ENCODE measurements at places on chromosomes 2 and 18.

DNA sequence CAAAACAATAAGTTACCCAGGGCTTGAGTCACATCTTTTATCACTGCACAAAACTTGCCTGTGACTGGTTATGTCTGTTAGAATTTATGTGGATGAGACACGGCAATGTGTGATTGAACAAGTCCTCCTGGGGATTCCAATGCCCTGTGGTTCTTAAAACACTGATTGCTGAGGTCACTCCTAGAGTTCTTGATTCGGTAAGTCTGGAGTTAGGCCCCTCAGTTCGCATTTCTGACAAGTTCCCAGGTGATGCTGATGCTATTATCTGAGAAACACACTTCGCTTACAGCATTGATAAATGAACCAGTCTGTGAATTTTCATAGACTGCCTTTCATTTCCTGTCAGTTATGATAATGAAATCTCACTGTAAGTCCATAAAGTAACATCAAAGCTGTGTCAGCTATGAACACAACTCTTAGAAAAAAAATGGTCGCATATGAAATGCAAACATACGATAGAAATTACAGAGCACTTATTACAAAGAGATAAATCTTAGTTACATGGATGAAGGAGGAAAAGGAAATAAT lies 214.0 kb downstream of the DLGAP1 start:
- DNase-seq = no peak

DNA sequence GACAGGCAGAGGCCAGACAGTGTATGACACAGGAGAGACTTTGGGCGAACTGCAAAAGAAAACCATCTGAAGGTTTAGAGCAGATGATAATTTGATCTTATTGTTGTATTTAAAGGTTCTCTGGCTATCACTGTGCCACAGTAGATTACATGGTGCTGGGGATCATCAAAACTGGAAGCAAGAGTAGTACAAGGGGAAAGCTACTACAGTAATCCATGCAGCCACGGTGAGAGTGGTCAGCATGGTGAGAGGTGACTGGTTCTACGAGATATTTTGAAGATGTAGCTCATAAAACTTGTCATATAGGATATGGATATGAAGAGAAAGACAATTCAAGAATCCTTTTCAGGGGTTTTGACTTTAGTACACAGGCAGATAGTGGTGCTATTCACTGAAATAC lies 194.8 kb upstream of the GULP1 start:
- DNase-seq = no peak

GRCh38 chr2:5696404-5696944 lies 4.3 kb downstream of the SOX11 start:
- no peak for DNase-seq

DNA sequence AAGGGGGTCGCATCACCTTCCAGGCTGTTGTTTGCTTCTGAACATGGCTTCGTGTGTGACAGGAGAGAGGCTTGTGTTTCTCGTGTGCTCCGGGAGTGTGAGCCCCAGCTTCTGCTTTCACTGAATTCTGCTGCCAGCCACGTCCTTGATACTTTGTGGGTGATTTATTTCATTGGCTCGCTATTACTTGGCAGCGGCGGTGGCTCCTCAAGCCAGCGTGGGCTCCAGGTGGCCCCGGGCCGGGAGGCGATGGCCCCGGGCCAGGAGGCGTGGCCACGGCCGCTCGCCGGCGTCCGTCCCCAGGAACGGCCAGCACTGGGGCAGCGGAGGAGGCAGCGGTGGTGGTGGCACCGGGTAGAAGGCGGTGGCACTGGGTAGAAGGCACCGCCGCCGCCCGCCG lies 63.1 kb downstream of the NAPG start:
- no peak for DNase-seq

GRCh38 chr2:9690252-9690651 lies 59.5 kb upstream of the YWHAQ start:
- no peak for DNase-seq

- peak; percentile 75 for DNase-seq
Observed at GRCh38 chr2:98731041-98731893, at the start of gene MGAT4A. Gene MGAT4A (minus strand): TSS chr2:98731132. CDS start chr2:98726332, 4,800 bp downstream.

DNA sequence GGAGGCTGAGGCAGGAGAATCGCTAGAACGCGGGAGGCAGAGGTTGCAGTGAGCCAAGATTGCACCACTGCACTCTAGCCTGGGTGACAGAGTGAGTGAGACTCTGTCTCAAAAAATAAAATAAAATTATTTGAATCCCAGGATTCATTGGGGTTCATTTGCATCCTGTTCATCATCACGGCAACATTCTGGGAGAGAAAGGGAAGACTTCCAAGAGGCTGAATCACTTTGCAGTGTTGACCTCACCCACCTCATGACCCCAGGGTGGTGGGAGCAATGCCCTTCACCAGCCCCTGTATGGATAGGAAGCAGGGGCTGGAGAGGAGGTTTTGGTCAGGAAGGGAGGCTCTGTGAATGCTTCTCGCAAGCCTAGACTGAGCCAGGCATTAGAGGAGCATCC lies 195.6 kb downstream of the CTIF start:
- no peak for DNase-seq

DNA sequence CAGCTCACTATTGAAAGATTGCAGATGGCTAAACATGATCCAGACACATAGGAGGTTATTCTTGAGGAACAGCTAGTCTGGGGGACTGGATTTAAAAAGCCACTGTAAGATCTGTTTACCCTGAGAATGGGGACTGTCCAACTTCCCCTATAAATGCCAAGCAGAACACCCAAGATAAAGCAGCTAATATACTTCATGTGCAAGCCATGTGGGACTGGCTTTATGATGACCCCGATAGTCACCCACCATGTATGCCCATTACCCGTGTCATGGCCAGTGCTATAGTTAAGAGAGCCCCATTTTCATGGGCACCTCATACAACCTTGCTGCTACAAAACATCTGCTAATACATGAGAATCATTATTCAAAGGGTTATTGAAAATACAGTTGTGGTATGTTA lies 16.0 kb downstream of the YPEL5 start:
- DNase-seq = no peak

DNA sequence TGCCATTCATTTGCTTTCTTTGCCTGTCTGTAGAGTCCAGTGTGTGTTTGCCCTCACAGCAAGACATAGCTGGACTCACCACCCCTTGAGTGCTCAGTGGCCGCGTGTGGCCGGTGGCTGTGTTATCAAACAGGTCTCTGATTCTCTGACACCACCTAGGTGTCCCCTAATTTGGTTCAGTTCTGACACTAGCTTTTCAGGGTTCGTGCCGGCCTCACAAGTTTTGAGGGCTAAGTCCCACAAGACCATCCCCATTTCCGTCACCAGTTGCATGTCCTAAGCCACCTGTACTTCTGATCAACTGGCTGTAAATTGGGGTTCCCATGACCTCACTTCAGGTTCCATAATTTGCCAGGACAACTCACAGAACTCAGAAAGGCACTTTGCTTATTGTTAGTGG lies 23.5 kb downstream of the NCK2 start:
- no peak for DNase-seq

- DNase-seq = no peak
Observed at GRCh38 chr18:34624551-34624950, 85.5 kb upstream of the DTNA start.

GRCh38 chr2:226207671-226208070 lies 591.9 kb downstream of the IRS1 start:
- DNase-seq = peak; percentile 3

DNA sequence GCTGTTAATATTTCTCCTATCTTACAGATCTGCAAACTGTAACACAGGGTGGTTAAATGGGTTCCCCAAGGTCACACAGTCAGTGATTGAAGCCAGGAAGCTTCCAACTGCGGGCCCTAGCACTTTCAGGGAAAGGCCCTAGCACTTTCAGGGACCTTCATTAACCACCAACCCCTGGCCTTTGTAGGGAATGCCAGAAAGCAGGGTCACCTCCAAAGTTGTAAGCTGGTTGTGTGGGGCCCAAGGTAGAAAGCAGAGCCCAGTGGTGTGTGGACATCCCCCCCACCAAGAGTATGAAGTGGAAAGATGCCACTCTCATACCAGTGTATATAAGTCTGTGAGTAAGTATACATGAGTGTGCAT lies 4.4 kb downstream of the DLX2 start:
- DNase-seq = no peak

- DNase-seq = peak; percentile 12
Observed at GRCh38 chr18:13268158-13269012, 49.8 kb downstream of the LDLRAD4 start.

- no peak for DNase-seq
Observed at GRCh38 chr2:101520246-101520645, 45.3 kb upstream of the RFX8 start.

DNA sequence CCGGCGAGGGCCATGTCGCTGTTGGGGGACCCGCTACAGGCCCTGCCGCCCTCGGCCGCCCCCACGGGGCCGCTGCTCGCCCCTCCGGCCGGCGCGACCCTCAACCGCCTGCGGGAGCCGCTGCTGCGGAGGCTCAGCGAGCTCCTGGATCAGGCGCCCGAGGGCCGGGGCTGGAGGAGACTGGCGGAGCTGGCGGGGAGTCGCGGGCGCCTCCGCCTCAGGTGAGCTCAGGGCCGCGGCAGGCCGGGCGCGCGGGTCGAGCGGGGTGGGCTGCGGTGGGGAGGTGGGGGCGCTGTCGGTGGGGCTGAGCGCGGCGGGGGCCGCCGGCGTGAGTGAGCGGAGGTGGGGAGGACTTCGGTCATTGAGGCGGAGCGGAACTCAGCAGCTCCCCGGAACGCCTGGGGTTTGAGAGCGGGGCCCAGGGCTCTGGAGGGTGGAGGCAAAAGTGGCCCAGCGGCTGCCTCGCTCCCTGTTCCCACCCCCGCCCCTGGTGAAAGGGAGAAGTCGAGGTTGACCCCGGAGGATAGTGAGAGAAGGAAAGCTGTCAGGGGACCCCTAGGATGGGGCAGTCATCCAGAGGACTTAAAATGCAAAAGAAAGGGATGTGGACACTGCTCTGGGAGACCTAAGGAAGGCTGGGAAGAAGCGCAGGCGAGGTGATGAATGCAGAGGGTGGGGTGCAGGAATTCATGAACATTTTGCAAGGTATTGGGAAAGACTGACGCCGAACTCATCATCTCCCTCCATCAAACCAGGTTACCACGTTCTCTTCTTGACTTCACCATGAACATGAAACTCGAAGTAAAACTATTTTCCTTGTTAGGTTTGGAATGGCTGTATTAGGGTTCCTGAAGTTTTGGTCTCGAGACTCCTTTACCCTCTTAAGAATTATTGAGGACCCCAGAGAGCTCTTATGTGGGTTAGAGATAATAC lies 633 bp downstream of the MALT1 start:
- DNase-seq = peak; percentile 22

DNA sequence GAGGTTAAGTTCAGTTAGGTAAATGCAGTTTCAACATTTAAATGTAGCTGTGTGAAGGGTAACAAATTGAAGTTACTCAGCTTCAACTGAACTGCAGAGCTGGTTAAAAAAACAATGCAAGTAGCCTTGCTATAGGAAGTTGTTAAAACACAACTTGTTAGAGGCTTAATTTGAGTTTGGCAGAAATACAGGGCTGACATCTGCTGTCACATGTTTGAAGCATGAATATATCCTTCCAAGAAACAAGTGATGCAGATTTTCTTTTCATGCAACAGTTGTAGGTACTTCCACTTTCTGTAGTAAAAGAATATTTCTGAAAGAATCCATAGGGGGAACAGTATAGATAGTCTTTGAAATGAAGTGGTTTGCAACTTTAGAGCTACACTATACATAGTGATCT lies 208.7 kb upstream of the RASGRP3 start:
- peak; percentile 13 for DNase-seq

GRCh38 chr2:69959425-69959824 lies 2.0 kb downstream of the ASPRV1 start:
- DNase-seq = no peak

GRCh38 chr2:180416627-180417026 lies 409.5 kb upstream of the CWC22 start:
- no peak for DNase-seq

GRCh38 chr2:240306185-240306584 lies 129.3 kb upstream of the GPC1 start:
- DNase-seq = no peak

DNA sequence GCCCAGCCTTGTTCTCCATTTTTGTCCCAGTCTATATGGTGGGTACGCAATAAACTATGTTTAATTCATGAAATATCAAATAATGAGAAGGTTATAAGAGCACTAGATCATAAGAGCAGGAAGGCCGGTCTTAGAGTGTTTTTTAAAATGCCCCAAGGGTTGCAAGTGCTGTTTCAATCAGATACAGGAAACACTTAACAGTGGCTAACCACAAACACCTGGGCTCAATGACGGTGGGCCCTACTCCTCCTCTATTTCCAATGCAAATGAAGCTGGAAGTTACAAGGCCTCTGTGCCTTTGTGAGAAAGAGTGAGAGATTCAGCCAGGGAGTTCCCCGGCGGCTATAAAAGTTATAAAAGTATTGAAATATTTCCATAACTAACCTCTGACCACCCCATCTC lies 18.9 kb upstream of the WDR33 start:
- no peak for DNase-seq

DNA sequence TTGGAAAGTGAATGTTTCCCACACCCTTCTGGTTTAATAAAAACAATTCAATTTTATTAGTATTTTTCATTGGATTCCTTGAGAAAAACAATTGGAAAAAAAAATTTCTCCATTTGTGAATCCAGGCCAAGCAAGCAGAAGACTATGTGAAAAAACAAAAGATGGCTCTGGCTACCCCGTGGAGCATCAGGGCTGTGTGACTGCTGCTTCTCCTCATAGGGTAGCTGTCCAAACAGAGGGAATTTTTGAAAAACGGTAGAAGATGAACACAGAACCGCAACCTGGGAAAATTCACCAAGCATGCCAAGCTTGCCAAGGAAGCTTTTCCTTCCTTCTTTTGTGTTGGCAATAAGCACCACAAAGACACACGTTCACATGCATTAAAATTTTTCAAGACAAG lies 71.3 kb upstream of the ACVR2A start:
- DNase-seq = no peak

- DNase-seq = no peak
Observed at GRCh38 chr2:151120011-151120410, 141.7 kb downstream of the RBM43 start.

GRCh38 chr18:73774811-73775509 lies 372.7 kb downstream of the FBXO15 start:
- no peak for DNase-seq

- DNase-seq = no peak
Observed at GRCh38 chr2:48313036-48313877, 216.7 kb upstream of the STON1 start.

DNA sequence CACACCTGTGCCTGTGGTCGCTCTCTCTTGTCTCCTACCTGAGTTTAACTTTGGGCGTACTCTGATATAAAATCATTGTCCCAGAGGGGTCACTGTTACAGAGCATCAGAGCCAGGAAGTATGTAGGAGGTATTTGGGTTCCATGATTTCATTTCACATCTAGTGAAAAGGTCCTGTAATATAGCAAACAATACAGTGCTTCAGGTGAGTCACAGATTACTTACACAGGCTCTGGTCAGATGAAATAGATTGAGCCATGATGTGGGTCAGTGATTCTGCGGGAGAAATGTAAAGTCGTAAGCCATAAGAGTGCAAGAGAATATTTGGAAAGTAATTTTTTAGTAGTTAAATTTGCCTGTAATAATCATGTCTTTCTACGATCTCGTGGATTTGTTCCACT lies 70.2 kb downstream of the SOCS6 start:
- no peak for DNase-seq

- no peak for DNase-seq
Observed at GRCh38 chr2:240302041-240302440, 133.4 kb upstream of the GPC1 start.

- no peak for DNase-seq
Observed at GRCh38 chr2:122680662-122681061, 925.2 kb downstream of the TSN start.

- no peak for DNase-seq
Observed at GRCh38 chr2:191351921-191352320, 106.7 kb downstream of the MYO1B start.
